ENCODE measurements at places on chromosomes 16 and 17.

DNA sequence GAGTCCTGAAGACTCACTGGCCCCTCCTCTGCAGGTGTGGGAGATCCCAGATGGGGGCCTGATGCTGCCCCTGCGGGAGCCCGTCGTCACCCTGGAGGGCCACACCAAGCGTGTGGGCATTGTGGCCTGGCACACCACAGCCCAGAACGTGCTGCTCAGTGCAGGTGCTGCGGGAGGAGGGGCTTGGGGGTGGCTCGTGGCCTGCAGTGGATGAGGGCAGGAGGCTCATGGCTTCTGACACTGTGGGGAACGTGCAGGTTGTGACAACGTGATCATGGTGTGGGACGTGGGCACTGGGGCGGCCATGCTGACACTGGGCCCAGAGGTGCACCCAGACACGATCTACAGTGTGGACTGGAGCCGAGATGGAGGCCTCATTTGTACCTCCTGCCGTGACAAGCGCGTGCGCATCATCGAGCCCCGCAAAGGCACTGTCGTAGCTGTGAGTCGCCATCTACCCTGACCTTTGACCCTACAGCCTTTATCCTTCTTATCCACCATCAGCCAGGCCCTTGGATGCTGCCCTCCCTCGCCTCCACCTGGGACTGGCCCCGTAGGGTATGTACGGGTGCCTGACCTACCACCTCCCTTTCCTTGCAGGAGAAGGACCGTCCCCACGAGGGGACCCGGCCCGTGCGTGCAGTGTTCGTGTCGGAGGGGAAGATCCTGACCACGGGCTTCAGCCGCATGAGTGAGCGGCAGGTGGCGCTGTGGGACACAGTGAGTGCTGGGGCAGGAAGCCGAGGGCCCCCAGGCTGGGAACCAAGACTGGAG, 3.6 kb downstream of the CORO1A start:
- peak; percentile 66 for DNase-seq

DNA sequence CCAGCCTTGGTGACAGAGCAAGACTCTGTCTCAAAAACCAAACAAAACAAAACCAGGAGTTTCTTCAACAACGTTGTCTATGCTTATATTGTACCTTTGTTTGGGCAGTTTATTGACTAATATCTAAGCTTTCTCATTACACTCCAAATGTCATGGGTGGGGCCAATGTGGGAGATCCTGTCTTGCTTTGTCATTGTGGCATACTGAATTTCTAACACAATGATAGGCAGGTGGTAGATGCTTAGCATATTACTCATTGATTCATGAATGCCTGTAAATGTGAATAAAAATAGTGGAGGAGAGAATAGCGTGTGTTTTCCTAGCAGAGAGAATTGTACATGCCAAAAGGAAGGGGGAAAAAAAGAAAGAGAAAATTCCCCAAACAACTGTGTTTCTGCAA, 802.5 kb upstream of the EEF2KMT start:
- DNase-seq = no peak

GRCh38 chr16:30458561-30459394, 13.1 kb upstream of the SEPHS2 start:
- DNase-seq = peak; percentile 73

- no peak for DNase-seq
Observed at GRCh38 chr16:26391833-26392232, 674.9 kb upstream of the C16orf82 start.

DNA sequence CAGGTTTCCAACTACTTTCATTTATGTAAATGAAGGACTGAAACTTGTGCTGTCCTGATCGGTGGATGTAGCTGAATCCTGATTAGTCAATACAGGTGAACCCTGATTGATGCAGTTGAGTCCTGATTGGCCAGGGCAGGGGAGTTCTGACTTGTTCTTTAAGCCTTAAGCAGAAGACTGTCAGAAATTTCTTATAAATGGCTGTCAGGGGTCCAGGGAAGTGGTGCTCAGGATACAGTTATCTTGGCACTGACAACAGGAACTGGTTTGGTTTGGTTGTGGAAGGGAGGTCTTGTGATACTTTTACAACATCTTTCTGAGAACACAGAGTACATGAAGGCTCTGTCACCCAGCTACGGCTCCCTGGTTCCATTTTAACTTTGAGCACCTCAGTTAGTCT, 132.1 kb downstream of the KCNJ12 start:
- no peak for DNase-seq

- no peak for DNase-seq
Observed at GRCh38 chr17:16573466-16573865, 4.5 kb upstream of the ZNF287 start.

DNA sequence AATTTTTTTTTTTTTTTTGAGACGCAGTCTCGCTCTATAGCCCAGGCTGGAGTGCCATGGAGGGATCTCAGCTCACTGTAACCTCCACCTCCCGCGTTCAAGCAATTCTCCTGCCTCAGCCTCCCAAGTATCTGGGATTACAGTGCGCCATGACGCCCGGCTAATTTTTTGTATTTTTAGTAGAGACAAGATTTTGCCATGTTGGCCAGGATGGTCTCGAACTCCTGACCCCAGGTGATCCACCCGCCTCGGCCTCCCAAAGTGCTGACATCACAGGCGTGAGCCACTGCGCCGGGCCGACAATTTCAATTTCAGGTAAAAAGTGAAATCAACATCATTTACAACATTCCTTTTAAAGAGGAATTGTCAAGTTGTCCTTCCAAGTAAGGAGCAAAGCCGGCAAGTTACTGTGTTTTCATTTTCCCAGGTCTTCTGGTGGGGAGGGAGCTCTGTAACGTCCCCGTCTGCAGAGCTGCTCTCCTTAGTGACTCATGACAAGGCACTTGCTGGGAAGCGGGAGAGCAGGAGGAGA, 873 bp downstream of the NPLOC4 start:
- DNase-seq = no peak

DNA sequence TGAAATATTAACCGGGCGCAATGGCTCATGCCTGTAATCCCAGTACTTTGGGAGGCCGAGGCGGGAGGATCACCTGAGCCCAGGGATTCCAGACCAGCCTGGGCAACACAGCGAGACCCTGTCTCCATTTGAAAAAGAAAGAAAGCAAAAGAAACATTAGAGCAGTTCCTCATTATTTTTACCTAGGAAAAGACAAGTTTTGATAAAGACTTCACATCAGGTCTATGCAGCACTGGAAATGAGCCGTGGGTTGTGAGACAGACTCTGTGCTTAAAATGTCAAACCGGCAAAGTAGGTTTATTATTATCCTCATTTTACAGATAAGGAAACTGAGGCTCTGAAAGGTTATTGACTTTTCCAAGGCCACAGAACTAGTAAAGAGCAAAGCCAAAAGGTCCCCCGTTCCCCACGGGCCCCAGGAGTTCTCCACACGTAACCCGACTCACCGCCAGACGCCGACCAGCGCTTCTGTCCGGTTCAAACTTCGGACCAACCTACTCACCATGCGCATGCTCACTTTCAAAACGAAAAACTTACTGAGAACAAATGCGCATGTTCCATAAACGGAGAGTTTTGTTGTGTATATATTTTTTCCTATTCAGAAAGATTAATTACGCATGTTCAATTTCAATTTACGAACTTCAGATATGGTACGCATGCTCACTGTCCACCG, 356 bp downstream of the TUBD1 start:
- DNase-seq = no peak

DNA sequence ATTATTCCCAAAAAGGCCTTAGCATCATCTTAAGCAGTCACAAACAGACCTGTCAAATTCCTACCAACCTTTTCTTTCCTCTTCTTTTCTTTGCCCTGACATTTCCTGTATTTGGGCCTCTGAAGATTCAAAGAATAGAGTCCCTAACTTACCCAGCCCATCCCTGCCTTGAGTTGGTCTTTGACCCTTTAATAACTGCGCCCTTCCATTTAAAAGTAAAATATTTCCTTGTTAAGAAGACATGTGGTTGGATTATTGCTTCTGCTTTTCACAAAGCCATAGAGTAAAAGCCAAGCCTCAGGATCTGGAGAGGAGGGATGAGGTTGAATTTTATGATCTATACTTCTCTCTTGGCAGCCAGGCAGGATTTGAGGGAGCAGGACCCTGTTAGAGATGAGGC, 13.2 kb upstream of the CCL23 start:
- DNase-seq = no peak

- DNase-seq = no peak
Observed at GRCh38 chr17:51287412-51287811, 27.1 kb downstream of the UTP18 start.

DNA sequence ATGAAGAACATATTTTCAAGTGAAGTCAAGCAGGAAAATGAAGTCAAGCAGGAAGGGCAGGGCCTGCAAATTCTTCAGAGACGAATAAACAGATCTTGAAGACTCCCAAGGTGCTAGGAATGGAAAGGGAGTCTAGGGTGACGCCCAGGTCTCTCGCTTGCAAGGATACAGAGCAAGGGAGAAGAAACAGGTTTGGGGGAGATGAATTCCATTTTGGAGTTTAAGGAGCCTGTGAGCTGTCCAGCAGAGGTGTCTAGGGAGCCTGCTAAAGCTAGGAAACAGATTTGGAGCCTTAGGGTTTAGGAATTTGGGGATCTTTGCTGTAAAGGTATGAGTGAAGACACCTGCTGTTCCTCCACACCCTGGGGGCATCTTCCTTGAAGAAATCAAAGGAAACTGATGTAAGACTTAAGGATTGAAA, 2.0 kb upstream of the UNKL start:
- DNase-seq = no peak

DNA sequence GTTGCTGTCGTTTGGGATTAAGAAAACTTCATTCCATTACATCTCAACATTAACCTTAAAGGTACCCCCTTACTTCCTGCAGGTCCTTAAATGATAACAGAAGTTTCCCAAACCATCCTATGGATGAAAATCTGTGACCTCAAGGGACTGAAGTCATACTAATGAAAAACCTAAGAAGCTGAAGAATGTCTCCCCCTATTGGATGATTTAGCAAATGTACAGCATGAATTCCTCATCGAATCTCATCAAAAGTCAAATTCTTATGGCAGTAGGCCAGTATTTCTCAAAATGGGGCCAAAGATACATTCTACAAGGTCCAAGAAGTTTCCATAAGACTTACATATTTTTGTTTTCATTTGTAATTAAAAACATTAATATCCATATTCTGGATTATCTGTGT, 13.5 kb downstream of the SCO1 start:
- DNase-seq = peak; percentile 42
